Activated effector memory CD4-positive, alpha-beta T cell treated with anti-CD3 and anti-CD28 coated beads, Interleukin-2, amount 50 U/mL, for 16 hours (primary cell): ENCODE measurements at places on chromosomes 12 and 14.

DNA sequence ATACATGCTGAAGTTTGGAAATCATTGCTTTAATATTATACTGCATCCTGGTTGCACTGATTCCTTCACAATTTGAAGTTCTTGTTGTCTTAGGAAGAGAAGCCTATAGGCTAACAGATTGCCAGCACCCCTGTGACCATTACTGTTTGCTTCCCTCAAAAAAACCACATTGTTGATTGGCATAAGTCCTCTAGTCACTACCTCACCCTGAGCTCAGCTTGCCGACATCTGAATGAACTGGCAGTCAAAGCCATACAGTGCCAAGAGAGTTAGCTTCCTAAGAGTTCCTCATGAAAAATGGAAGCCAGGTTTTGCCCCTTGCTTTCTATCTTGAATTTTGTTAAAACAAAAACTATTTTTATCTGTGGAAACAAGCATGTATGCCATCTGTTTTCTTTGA lies 276.1 kb downstream of the SYT1 start:
- no peak for DNase-seq

DNA sequence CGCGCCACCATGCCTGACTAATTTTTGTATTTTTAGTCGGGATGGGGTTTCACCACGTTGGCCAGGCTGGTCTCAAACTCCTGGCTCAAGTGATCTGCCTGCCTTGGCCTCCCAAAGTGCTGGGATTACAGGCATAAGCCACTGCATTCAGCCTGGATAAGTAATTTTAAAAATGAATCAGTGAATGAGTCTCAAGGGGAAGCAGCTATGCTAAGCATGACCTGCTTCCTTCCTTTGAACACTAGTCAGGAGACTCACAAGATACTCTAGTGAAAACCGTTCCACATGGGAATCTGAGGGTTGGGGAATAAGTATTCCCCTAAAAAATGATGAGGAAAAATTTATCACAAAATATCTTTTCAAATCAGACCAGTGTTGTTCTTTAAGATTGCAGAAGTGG lies 10.7 kb upstream of the FAM234B start:
- no peak for DNase-seq

DNA sequence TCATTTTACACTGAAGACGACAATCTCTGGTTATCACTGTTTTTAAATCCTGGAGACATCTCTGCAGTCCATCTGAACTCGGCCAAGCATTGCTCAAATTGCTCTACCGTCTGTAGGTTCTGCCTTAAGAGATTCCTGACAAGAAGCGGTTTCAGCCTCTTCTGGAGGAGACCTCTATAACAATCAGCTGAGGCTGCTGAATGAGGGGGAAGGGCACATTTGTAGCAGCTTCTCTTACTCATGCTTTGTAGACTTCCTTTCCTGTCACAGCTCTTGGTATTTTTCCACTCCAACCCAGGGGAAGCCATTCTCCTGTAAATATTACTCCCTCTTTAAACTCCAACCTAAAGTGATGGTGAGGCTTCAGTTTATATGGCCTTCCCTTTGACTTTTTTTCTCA lies 3.0 kb downstream of the ARG2 start:
- no peak for DNase-seq

GRCh38 chr12:89882792-89883191 lies 174.2 kb upstream of the ATP2B1 start:
- no peak for DNase-seq

DNA sequence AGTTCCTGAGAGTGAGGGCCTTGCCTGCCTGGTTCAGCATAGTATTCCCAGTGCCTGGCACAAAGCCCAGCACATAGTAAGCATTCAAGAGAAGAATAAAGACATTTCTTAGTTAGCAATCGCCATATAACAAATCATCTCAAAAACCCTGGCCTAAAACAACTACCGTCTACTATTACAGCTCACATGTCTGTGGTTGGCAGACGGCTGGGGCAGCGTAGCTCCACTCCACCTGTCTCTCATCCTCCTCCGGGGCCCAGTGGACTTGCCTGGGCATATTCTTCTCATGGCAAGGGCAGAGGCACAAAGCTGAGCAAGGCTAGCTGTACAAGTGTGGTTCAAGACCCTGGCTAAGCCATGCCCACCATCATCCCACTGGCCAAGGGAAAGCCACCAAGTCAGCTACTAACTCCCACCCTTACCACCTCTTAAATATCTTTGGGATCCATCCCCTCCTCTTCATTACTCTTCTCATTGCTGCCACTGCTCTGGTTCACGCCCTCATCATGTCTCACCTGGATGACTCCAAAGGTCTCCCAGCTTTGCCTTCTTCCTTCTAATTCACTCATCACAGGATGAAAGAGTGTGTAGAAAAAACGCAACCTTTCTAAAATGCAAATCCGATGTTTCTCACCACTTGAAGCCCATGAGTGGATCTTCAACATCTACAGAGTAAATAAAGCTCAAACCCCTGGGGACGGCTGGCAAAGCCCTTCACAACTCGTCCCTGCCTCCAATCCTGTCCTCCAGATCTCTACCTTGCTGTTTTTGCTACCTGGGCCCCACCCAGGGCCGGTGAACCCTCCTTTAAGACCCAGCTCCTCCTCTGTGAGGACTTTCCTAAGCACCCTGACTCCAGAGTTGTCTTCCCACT lies 10.4 kb downstream of the TMEM229B start:
- no peak for DNase-seq

- DNase-seq, result no peak
Observed at GRCh38 chr12:132406493-132407450, 77.4 kb upstream of the GALNT9 start.

DNA sequence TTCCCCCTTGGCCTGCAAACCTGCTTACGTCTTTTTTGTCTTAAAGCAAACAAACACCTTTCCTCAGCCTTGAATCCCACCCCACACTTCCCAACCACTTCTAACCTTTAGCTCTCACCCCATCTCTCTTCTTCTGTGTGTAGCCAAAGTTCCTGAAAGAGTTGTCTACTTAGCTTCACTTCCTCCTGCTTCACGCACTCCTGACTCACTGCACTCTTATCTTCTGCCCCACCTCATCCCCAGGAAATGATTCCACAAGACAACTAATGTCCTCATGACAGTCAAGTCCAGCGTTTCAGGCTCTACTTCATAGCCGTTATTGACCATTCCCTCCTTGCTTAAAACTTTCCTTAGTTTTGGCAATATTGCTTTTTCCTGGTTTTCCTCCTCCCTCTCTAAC lies 22.4 kb downstream of the EIF2B2 start:
- no peak for DNase-seq

GRCh38 chr14:24715239-24715638 lies 81.2 kb upstream of the GZMB start:
- DNase-seq, result no peak

GRCh38 chr14:25406818-25407217 lies 356.9 kb upstream of the STXBP6 start:
- no peak for DNase-seq
